ENCODE measurements at places on chromosomes 7 and 10. TPM values are rescaled to one million over a fixed set of nuclear protein-coding genes. Genes with fewer than 3 reads are reported as not detected.

DNA sequence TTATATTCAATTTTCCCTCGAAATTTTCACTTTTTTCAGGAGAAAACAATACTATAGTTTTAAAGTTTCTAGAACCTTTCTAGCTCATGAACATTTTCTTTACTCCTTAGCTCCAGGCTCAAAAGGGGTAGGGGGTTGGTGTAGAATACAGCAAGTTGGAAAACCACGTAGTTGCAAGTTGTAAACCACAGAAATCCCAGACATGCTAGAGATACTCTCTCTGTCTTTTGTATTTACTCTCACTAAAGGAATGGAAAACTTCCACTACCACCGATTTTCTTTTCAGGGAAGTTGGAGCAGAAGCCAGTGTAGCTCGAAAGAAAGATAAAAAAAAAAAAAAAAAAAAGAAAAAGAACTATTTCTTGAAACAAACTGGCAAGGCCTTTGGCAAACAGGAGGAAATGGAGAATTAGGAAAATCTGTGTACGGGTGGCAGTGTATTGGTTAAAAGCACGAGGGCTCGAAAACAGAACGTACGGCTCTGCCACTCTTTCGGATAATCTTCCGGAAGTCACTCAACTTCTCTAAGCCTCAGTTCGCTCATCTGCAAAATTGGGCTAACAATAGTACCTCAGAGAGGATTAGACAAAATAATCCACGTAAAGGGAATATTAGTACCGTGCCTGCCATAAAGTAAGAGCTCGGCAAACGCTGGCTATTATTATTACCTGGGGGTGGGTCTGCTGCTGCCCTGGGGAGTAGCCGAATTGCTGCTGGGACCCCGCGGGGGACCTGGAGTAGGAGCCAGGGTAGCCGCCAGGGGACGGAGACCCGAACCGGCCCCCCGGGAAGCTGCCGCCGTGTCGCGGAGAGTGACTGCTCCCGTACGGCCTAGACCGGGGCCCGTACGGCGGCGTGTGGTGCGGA, 628 bp downstream of the MPLKIP start:
- H3K27ac ChIP-seq: peak overlapping the region; percentile 88
- no peaks in the 10 kb centered on the region for H3K27me3 ChIP-seq
- DNase-seq: no peak
- H3K36me3 ChIP-seq: no peaks in the 10 kb centered on the region

The ACTR3C gene
- total RNA-seq: 6.4 TPM

DNA sequence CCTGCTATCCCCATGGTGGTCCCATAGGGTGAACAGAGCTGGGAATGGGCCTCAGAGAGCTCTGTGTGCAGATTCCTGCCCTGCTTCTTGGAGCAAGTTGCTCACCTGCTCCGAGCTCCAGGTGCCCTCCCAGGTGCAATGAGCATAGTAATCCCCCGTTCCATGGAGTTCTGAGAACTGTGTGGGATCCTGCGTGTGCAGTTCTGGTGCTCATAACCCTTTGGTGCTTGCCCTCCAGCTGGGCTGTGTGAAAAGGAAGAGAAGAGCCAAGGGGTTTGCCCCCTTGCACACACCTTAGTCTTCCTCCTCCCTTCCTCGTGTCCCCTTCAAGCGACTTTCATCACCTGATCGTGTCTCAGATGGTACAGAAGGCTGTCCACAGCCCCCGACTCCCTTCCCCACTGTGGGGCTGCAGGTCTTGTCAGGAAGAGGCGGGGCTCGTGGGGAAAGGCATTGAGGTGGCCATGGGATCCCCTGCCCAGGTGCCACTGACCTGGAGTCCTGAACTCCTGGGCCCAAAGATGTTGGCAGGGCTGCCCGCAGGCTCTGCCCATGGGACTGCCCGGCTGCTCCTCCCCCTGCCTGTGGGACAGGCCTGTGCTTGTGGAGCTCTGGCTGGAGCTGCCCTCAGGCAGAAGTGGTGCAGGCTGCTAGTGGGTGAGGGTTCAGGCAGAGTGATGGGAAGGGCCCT, 21.9 kb upstream of the ZNF488 start:
- no peak overlapping the region for H3K27ac ChIP-seq
- H3K27me3 ChIP-seq: no peaks in the 10 kb centered on the region
- no peak for DNase-seq
- no peak overlapping the region for H3K4me3 ChIP-seq

The SLC13A1 gene
- total RNA-seq: not detected

- peaks cover 3% of the 10 kb centered on the region for H3K4me1 ChIP-seq
- no peak for DNase-seq
- no peaks in the 10 kb centered on the region for H3K36me3 ChIP-seq
- H3K27me3 ChIP-seq: no peaks in the 10 kb centered on the region
Observed at GRCh38 chr7:112880818-112881418, 90.7 kb upstream of the TMEM168 start.

The VAX1 gene
- not detected for total RNA-seq

The AKAP9 gene
- total RNA-seq: 49.8 TPM

The STOX1 gene
- not detected for total RNA-seq

The OR2F2 gene
- not detected for total RNA-seq

DNA sequence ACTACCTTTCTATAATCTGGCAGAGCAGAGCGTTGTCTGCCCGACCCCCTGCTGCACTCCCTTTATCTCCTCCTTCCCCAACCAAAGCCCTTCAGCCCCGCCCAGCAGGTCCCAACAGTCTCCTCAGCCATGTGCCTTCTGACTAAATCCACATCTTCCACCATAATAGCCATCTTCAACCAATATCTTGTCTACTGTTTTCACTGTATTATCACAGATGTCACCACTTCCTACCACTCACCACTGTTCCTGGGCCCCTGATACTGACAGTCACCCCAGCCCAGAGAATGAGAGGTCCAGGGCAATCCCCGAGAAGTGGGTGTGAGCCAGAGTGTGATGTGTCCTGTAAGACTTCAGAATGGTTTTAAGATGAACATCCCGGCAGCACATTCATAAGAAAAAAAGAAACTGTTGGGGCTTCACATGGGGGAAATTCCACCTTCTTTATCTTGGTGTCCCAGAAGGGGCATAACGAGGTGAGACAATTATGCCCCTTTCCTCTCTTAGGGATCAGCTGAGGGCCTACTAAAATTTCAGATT, 25.3 kb downstream of the CCDC6 start:
- H3K36me3 ChIP-seq: no peaks in the 10 kb centered on the region
- H3K27ac ChIP-seq: no peak overlapping the region
- no peak for DNase-seq
- no peaks in the 10 kb centered on the region for H3K27me3 ChIP-seq
- no peak overlapping the region for H3K4me3 ChIP-seq
- peaks cover 40% of the 10 kb centered on the region for H3K4me1 ChIP-seq

The DCLRE1C gene
- total RNA-seq: 6.9 TPM

DNA sequence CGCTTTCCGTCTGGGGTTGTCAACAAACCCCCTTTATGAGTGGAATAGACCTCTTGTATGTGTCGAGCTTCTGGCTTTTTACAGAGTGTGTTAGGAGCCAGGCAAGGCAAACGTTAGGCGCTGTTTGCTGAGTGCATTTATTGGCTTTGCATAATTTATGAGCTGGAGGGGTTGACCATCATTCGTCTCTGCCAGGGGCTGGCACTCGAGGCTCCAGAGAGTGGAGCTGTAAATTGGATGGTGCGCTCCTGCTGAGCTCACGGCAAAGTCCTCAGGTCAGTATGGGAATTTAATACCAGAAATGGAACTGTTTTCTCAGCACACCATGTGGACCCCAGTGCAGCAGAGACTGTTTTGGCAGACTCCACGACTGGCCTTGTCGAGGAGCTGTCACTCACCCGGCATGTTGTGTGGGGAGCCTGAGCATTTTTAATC, 699.4 kb upstream of the GALNT17 start:
- no peaks in the 10 kb centered on the region for H3K4me1 ChIP-seq
- no peaks in the 10 kb centered on the region for H3K27me3 ChIP-seq
- H3K27ac ChIP-seq: no peak overlapping the region
- DNase-seq: no peak
- no peaks in the 10 kb centered on the region for H3K36me3 ChIP-seq

- H3K4me1 ChIP-seq: no peaks in the 10 kb centered on the region
- no peaks in the 10 kb centered on the region for H3K27me3 ChIP-seq
- H3K27ac ChIP-seq: no peak overlapping the region
- DNase-seq: no peak
- H3K4me3 ChIP-seq: no peak overlapping the region
Observed at GRCh38 chr7:1638215-1638661, 31.8 kb upstream of the ELFN1 start.

The CPVL gene
- 21.0 TPM for total RNA-seq

The STAG3 gene
- total RNA-seq: 0.56 TPM

- H3K36me3 ChIP-seq: no peaks in the 10 kb centered on the region
- no peak for DNase-seq
- H3K27ac ChIP-seq: no peak overlapping the region
- H3K4me1 ChIP-seq: no peaks in the 10 kb centered on the region
Observed at GRCh38 chr7:51244885-51245284, 71.7 kb downstream of the COBL start.

DNA sequence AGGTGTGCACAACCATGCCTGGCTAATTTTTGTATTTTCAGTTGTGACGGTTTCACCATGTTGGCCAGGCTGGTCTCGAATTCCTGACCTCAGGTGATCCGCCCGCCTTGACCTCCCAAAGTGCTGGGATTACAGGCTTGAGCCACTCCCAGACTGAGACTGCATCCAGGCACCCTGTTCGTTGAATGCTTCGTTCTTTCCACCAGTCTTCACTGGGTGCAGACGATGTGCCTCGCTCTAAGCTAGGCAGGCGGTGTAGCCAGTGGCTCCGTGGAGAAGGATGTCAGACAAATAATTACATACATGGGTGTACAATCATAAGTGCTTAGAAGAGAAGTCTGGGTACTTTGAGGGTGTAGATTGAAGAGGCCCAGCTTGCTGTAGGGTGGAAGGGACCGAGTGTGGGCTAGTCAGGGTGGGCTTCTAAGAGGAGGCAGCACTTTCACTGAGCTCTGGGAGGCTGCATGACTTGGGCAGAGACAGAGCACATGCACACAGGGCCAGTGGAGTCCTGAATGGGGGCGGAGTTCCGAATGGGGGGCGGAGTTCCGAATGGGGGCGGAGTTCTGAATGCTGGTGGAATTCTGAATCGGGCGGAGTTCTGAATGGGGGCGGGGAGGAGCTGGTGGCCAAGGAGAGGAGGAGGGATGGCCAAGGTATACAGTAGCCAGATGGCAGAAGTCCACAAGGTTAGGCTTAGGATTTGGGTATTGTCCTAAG, 74.3 kb downstream of the COL26A1 start:
- no peak overlapping the region for H3K27ac ChIP-seq
- no peak overlapping the region for H3K4me3 ChIP-seq
- DNase-seq: no peak

- H3K27ac ChIP-seq: no peak overlapping the region
- DNase-seq: no peak
- no peaks in the 10 kb centered on the region for H3K36me3 ChIP-seq
- H3K27me3 ChIP-seq: no peaks in the 10 kb centered on the region
Observed at GRCh38 chr7:111931016-111931517, 275.1 kb downstream of the DOCK4 start.

GRCh38 chr10:74036474-74036873, 38.6 kb downstream of the VCL start:
- H3K27me3 ChIP-seq: no peaks in the 10 kb centered on the region
- H3K4me1 ChIP-seq: peaks cover 78% of the 10 kb centered on the region
- H3K4me3 ChIP-seq: no peak overlapping the region
- DNase-seq: no peak
- H3K27ac ChIP-seq: peak overlapping the region; percentile 42
- no peaks in the 10 kb centered on the region for H3K36me3 ChIP-seq

DNA sequence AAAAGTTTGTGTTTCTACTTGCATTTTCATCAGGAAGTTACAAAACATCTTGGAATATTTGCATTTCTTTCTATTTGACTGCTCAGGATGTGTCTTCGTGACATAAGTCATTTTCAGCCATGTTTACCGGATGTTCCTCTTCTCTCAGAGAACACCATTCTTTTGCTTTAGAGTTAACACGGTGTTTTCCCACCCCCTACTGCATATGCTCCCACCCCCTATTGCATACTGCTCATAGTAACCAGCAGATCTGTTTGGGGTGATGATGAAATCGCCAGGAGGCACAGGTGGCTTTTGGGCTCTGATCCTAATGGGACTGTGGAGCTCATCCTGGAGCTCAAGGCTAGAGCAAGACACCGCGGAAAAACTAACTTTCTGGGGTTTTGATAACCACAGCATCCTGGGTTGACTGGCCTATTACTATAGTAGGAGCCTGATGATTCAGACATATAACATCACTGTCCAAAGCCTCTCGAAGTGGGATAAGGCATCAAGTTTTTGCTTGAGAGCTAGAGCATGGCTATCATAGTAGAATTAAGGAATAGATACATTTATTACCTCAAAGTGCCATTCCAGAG, 65.1 kb upstream of the BET1 start:
- H3K4me1 ChIP-seq: no peaks in the 10 kb centered on the region
- H3K27me3 ChIP-seq: no peaks in the 10 kb centered on the region
- no peak for DNase-seq
- H3K27ac ChIP-seq: no peak overlapping the region
- H3K4me3 ChIP-seq: no peak overlapping the region

DNA sequence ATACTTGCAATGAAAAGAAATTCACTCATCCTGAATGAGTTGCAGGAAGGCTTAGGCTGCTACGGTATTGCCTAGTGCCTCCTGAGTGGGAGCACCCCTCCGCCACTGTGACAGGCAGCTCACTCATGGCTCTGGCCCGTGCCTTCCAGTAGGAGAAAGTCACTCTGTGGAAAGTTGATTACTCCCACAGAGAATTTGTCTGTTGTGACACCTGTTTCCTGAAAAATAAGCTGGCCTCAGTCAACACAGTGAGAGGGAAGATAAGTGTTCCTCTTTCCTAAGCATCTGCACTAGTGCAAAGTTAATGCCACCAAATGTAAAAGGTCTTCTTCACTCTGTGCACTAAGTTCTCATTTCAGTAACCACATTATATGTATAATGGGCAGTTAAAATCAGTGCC, 158.8 kb upstream of the INHBA start:
- no peak for DNase-seq
- no peak overlapping the region for H3K27ac ChIP-seq
- H3K36me3 ChIP-seq: no peaks in the 10 kb centered on the region
- H3K4me1 ChIP-seq: no peaks in the 10 kb centered on the region

DNA sequence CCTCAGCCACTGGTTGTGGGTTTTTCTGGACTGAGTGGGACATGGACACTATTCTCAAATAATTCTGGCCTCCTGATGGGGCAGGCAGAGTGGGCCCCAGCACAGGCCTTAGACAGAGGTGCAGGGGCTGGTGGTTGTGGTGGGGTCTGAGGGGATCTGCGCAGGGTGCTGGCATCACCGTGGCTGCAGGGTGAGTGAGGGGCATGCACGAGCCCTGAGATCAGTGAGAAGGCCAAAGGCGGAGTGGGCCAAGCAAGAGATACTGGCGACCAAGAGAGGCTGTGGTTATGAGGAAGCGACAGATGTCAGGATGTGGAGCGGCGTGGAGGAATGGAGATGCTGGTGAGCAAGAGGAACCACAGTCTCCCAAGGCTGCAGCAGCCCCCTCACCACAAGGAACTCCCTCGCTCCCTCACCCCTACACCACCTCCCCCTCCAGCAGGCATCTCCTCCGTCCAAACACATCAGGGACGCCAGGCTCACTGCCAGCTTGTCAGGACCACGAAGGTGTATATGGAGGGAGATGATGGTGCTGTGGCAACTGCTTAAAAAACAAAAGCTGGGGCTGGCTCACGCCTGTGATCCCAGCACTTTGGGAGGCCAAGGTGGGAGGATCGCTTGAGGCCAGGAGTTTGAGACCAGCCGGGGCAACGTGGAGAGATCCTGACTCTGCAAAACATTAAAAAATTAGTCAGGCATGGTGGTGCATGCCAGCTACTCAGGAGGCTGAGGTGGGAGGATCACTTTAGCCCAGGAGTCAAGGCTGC, 9.6 kb downstream of the PRF1 start:
- no peaks in the 10 kb centered on the region for H3K27me3 ChIP-seq
- H3K27ac ChIP-seq: no peak overlapping the region
- no peak overlapping the region for H3K4me3 ChIP-seq
- no peaks in the 10 kb centered on the region for H3K36me3 ChIP-seq
- H3K4me1 ChIP-seq: no peaks in the 10 kb centered on the region
- DNase-seq: no peak

The BHLHA15 gene
- not detected for total RNA-seq

The CCDC146 gene
- 12.1 TPM for total RNA-seq

Measured in thoracic aorta (tissue), 2 donors.